Transverse colon (tissue), 4 donors: ENCODE measurements at places on chromosomes 2 and 18. TPM values are rescaled to one million over a fixed set of nuclear protein-coding genes. Genes with fewer than 3 reads are reported as not detected.

DNA sequence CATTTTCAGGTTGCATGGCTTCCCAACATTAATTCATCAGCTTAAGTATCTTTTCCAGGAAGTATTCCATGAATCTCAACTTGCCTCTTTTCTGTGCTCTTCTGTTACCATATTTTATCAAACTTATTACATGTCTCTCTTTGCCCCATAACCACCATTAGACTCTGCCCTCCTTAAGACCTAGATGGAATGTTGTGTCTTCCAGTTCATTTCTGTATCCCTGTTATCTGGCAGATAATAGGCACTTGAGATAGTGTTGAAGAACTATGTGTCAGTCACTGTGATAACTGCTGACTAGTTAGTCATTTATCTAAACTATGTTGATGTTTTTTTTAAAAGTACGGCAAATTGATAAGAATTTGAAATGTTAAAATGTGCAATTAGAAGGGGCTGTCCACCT lies 41.8 kb downstream of the GLS start:
- H3K36me3 ChIP-seq = peaks cover 34% of the 10 kb centered on the region
- H3K27ac ChIP-seq = no peak overlapping the region
- no peak overlapping the region for H3K4me3 ChIP-seq
- H3K27me3 ChIP-seq = no peaks in the 10 kb centered on the region
- DNase-seq = no peak
- H3K4me1 ChIP-seq = no peaks in the 10 kb centered on the region

DNA sequence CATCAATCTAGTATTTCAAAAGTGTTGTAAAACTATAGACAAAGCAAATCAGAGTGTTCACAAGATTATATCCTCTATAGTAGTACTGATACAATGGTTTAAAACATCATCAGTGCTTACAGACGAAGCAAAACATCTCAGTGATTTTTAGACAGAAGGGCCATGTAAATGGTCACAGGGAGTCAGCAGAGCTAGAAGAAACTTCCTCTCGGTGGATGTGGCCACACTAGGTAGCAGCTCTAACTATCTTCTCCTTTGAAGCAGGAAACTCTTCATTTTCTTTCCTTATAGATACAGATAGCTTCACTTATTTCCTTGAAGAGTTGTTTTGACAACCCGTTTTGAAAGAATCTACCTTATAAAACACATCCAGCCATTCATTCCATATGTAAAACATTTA lies 80.4 kb upstream of the CD226 start:
- H3K4me3 ChIP-seq = no peak overlapping the region
- no peak overlapping the region for H3K27ac ChIP-seq
- H3K27me3 ChIP-seq = no peaks in the 10 kb centered on the region

DNA sequence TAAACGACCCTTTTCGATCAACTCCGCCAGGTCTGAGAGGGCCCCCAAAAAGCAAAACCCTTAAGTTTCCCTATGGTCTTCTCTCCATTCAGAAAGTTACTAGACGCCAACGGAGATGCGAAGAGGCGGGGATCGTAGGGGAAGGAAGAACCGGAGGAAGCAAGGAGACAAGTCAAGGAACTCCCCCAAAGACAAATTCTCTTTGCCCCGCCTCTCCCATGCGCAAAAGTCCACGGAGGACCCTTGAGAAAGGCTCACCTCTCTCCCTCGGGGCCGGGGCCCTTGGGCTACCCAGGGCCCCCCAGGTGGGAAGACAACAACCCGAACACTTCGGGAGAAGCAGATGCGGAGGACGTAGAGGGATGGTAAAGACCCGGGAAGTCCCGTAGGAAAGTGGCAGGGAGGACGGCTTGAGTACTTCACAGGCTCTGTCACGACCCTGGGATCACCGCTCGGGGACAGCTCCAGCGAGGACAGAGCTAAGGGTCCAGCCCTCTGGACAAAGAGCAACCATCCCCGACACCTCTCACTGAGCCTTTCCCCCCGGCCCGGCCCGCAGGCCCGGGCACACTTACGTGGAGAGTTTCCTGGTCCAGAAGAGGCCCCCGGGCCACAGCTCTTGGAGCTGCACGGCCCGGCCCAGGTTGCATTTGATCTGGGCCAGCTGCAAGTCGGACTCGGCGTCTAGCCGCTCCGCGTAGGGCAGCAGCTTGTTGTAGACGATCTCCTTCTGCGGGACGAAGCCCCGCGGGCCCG lies 647 bp downstream of the PSME4 start:
- peak; percentile 40 for DNase-seq
- no peaks in the 10 kb centered on the region for H3K27me3 ChIP-seq
- peaks cover 26% of the 10 kb centered on the region for H3K4me1 ChIP-seq
- H3K27ac ChIP-seq = peak overlapping the region; percentile 98

DNA sequence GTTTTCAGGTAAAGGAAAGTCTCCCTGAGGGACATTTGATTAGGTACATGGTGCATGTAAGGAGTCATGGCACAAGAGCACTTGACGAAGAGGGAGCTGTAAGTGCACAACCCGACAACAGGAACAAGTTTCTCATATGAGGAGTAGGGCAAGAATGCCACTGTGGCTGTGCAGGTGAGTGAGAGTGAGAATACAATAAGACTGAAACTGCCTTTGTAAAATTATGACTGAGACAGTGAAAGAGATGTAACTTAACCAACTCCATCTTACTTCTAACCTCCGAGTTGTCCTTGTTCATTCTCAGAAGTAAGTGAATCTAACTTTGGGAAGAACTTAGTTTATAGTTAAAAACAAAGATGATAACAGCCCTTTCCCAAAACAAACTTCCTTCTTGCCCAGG lies 1025.8 kb upstream of the CNTNAP5 start:
- no peak for DNase-seq
- no peak overlapping the region for H3K27ac ChIP-seq
- H3K4me3 ChIP-seq = no peak overlapping the region
- H3K4me1 ChIP-seq = no peaks in the 10 kb centered on the region

- no peaks in the 10 kb centered on the region for H3K36me3 ChIP-seq
- no peaks in the 10 kb centered on the region for H3K27me3 ChIP-seq
- H3K4me3 ChIP-seq = no peak overlapping the region
- H3K4me1 ChIP-seq = no peaks in the 10 kb centered on the region
Observed at GRCh38 chr18:44568342-44568741, 112.3 kb upstream of the SETBP1 start.

- no peak overlapping the region for H3K27ac ChIP-seq
- H3K4me3 ChIP-seq = no peak overlapping the region
- peaks cover 15% of the 10 kb centered on the region for H3K4me1 ChIP-seq
- DNase-seq = no peak
- no peaks in the 10 kb centered on the region for H3K27me3 ChIP-seq
Observed at GRCh38 chr2:226788064-226788463, 11.6 kb downstream of the IRS1 start.

Gene TP53I3
- 83.2 TPM for total RNA-seq

Gene FNDC4
- total RNA-seq = 2.9 TPM

Gene CAPN14
- not detected for total RNA-seq

Gene MYL12A
- total RNA-seq = 327 TPM

Gene KANSL3
- total RNA-seq = 54.5 TPM
